ENCODE measurements at places on chromosomes 3 and 15.

GRCh38 chr3:117941015-117941414 is 1093.6 kb downstream of the IGSF11 start:
- DNase-seq, result no peak

GRCh38 chr3:136787349-136787748 is 31.6 kb upstream of the SLC35G2 start:
- DNase-seq, result no peak

DNA sequence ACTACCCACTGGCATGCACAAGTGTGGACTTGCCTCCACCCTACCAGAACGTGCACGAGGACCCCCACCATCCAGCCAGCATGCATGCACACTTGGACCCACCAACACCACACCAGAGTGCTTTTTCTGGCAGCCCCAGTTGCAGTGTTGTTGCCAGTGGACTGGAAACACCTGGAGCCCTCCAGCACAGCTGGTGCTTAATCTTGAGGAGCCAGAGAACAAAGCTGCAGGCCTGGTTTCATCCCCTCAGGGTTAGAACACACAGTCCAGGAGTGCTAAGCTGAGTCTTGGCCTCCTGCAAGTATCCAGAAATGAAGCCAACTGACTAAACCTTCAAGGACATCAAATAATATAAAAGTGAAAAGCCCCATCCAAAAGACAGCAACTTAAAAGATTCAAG is 888.0 kb downstream of the NTRK3 start:
- DNase-seq, result no peak

DNA sequence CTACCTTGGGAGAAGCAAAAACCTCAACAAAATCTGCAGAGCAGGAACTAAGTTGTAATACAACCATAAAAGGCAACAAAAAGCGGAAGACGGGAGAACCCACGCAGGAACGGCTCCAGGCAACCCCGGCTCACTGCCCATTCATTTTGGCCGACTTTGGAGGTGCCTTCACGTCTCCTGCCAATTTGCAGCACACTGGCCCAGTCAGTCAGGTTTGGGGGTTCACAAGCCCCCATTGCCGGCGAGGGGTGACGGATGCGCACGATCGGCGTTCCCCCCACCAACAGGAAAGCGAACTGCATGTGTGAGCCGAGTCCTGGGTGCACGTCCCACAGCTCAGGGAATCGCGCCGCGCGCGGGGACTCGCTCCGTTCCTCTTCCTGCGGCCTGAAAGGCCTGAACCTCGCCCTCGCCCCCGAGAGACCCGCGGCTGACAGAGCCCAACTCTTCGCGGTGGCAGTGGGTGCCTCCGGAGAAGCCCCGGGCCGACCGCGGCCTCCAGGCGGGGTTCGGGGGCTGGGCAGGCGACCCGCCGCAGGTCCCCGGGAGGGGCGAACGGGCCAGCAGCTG is 463 bp downstream of the TERC start:
- peak; percentile 77 for DNase-seq

DNA sequence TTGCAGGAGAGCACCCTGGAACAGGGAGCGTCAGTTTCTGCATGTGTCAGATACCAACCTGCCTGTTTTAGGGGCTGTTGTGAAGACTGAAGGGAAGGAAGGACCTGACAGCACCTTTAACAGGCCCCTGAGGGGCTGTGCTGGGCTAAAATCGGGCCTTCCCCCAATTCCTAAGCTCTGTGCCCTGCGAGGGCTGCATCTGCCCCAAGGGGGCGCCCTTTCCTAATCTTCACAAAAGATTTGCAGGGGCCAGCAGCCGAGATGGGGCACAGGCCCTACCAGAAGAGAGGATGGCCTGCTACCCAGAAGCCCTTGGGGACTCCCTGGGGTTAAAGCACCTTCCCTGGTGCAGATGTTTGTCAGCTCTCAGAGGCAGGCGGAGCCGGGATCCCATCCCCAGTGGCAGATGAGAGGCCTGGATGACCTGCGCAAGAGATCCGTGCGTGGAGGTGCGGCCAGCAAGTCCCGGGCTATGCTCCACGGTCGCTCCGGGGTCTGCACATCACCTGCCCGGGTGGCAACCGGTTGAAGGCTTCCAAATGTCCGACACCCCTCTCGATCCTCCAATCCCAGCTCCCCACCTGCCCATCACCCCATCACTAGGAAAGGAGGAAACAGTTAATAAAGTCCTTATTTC is 53.6 kb downstream of the RHCG start:
- no peak for DNase-seq

DNA sequence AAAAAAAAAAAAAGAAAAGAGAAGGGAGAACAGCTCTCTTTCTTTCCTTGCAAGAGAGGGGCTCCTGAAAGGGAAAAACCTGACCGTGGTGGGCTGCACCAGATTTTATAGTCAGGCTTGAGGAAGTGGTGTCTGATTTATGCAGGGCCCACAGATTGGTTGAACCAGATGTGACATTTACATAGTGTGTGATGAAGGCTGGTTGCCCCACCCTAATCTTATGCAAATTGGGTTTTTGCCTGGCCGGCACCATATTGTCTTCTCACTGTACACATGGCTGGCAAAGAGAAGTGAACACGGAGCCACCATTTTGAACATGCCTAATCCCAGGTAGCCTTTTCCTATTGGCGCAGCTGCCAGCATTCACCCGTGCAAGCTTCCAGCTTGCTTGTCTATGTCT is 154.4 kb downstream of the OXSM start:
- DNase-seq, result no peak

DNA sequence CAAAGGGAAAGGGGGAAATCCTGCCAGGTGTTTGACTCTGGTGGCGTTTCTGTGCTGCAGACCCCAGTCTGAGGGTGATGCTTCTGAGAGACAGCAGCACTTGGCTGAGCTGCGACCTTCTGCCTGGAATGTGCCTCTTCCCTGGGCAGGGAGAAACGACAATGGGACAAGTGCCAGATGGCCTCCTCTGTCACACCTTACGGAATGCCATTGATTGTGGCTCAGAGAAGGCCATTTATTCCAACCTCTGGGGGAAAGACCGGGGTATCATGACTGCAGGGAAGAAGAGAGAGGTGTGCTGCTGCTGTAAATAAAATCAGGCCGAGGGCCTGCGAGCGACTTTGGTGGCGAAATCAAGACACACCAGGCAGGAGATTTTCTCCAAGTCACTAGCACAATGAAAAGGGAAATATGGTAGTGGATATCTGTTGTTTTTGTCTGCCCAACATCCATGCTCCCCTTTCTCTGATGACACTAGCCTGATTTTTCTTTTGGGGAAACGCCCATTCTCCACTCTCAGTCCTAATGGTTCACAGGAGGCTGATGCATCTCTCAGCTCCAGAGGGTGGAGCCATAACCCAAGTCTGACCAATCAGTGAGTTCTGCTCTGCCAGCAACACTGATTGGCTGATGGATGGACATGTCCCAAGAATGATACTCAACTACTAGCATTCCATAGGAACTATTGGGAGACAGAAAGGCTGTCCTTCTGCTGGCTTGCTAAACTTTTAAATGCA is 336.1 kb downstream of the FOXP1 start:
- no peak for DNase-seq

GRCh38 chr15:68515371-68516095 is 63.3 kb upstream of the CORO2B start:
- no peak for DNase-seq

GRCh38 chr15:90954712-90955623 is at the start of gene RCCD1:
TSS of gene RCCD1 (plus strand) at chr15:90954884. CDS start at chr15:90956735, 1,851 bp downstream.
- DNase-seq, result peak; percentile 98

DNA sequence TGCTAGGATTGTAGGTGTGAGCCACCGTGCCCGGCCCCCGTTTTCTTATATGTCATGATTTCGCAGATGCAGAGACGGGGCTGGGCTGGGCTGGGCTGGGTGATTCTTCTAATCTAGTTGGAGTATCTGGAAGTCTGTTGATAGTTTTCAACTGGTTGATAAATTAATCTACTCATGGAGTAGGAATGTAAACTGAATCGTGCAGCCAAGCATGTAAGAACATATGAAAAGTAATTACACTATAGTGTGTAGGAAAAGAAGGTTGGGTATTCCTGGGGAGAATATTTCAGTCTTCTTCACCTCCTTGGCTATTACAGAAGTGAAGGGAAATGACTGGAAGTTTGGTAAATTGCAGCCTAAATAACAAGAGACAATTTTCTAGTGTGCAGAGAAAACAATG is 82.6 kb upstream of the MAGI1 start:
- no peak for DNase-seq

GRCh38 chr3:140081887-140082286 is 146.9 kb downstream of the CLSTN2 start:
- DNase-seq, result no peak

DNA sequence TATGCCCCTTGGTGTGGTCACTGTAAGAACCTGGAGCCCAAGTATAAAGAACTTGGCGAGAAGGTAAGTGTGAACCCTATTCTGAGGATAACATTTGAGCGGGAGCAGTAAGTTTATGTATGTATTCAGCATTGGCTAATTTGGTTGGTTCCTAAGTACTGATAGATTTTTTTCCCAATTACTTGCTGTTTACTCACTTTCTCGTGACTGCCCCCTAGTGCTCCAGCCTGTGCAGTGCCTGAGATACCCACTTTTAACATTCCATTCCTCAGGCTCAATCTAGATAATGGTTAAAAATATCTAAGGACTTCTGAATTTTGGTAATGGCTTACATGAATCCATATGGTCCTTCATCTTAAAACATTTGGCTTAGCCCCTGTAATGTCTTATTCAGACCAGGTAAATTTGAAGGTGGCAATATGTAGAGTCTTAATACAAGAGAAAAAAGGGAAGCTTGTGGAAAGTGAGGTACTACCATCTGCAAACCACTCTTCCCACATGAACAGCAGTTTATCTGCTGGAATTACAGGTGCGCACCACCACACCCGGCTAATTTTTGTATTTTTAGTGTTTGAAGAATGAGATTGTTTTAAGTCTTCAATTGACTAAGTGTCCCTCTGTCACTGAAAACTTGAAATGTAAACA is 7.1 kb downstream of the ELL3 start:
- peak; percentile 70 for DNase-seq

DNA sequence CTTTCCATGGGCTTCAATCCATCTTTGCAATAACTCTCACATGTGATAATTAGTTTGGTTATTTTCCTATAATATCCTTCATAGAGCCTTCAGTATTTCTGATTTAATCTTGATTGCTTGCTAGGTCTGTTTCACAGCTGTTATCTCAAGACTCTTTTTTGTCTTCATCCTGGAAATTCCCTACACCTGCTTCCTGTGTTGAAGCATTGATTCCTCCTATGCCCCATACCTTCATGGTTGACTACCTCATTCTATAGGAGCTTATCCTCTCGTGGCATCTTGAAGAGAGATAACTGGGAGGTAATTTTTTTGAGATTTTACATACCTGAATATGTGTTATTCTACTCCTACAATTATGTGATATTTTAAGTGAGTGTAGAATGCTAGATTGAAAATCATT is 26.7 kb downstream of the PIK3CA start:
- DNase-seq, result no peak

DNA sequence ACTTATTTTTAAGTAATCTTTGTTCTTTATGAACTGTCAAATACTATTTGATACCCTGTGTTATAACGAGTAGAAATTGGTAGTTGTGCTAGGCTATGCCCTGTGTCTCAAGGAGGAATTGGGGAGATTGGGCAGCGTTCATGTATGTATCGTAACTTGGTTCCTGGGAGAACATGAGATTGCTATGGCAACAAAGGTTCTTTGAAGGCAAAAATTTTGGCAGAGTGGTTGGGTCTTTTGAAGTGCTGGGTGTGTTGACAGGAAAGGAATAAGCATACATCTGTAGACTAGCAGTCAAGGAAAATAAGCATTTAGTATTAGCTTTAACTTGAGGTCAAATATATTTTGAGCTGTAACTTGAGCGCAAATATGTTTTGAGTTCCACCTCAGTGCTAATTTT is 45.3 kb downstream of the TCF12 start:
- no peak for DNase-seq

DNA sequence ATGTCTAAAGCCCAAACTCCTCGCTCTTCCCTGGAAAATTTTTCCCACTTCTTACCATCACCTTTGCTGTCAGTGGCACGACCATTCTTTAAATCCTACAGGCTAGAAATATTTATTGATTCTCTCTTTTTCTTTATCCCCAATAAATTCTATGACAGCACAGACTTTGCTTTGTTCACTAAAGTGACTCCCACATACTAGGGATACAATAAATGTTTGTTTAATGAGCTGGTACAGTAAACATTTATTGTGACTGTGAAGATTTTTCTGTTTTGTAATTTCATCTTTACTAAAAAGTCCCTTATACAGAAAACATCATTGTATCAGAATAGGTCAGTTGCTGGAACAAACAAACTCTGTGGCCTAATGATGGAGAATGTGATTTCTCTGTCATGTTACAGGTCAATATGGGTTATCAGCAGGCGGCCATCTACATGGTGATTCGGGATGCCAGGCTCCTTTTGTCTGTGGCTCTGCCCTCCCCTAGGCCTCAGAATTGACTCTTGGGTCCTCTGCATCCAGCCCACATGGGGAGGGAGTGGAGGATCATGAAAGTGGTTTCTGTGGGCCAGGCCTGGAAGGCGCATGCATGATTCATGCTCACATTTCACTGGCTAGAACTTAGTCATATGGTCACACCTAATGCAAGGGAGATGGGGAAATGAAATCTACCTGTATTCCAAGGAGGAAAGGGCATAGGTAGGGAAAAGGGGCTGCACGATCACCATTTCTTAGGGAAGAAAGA is 22.7 kb upstream of the KNG1 start:
- DNase-seq, result no peak

GRCh38 chr15:78061963-78062427 is 15.5 kb downstream of the TBC1D2B start:
- no peak for DNase-seq

GRCh38 chr3:25707268-25707926 is 42.7 kb upstream of the TOP2B start:
- no peak for DNase-seq

- no peak for DNase-seq
Observed at GRCh38 chr3:111285694-111286093, 214.1 kb downstream of the NECTIN3 start.

- DNase-seq, result no peak
Observed at GRCh38 chr15:78105476-78106241, 13.3 kb downstream of the SH2D7 start.

DNA sequence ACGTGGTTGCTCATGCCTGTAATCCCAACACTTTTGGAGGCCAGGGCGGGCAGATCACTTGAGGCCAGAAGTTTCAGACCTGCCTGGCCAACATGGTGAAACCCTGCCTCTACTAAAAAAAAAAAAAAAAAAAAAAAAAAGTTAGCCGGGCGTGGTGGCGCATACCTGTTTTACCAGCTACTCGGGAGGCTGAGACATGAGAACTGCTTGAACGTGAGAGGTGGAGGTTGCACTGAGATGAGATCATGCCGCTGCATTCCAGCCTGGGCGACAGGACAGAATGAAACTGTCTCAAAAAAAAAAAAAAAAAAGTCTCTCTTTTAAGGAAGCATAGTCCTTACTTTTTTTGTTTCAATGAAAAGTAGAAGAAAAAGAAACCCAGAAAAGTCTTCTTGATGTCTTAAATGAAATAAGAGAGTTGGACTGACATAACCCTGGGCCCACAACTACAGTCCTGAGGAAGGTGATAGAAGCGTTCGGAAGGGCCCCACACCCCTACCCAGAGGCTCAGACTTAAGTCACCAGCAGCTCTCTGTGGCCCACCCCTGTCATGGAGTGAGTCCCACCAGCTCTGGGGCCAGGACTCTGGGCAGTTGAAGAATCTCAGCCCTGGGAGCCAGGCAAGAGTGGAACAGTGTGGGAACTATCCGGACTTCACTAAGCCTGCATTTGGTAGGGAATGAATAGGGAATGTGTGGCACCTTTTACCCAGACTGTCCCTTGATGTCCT is 2.6 kb downstream of the NME9 start:
- no peak for DNase-seq
